ENCODE measurements at places on chromosomes 4 and X.
A peak's percentile ranks its signal among the peaks of the same experiment; 100 is the strongest.

DNA sequence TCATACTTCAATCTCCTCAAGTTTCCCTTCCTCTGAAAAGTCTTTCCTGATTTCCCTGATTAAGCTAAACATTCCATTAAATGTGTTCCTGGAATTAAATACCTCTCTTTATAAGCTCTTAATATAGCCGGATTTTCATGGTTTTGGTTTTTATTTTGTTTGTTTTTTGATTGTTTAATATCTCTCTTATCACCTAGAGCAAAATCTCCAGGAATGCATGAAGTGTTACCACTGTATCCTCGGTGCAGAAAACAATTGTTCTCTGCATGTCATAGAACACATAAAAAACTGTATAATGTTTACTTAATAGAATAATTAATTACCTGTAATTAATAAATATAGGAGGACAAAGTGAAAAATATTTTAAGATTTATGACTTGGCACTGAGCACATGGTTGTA is 86.2 kb downstream of the PCDH18 start:
- no peak for DNase-seq

GRCh38 chr4:130306566-130306965 is 1210.6 kb downstream of the C4orf33 start:
- no peak for DNase-seq

GRCh38 chrX:134846042-134846441 is 144.7 kb upstream of the SMIM10 start:
- no peak for DNase-seq

DNA sequence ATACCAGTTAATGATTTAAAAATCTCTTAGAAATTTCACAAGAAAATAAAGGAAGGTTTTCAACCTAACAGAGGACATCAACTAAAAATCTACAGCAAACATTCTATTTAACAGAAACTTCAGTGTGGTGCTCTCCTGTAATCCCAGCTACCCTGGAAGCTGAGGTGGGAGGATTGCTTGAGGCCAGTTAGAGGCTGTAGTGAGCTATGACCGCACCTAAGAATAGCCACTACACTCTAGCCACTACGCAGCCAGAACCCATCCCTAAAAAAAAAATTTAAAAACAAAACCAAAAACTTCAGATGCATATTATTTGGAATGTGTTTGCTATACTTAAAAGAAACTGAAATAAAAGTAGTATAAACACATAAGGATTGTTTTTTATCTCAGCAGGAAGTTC is 7.2 kb upstream of the FHIP1A start:
- DNase-seq, result no peak

- no peak for DNase-seq
These were observed 34.3 kb downstream of the GPC4 start for GRCh38 chrX:133380711-133381619.

DNA sequence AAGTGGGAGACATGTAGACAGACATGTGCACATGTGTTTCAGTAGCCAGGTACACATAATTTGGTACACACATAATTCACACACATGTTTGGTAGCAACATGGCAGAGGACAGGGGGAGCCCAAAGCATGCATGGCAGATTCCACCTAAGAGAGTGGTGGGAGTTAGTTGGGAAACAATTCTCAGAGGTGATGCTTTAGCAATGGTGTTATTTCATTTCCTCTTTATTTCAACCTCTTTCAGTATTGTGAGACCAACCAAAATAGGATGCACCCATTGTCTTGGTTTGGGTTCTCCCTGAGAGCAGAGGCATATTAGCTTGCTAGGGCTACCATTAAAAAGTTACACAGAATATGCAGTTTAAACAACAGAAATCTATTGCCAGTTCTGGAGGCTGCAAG is 92.2 kb upstream of the ANXA3 start:
- no peak for DNase-seq

- DNase-seq, result no peak
These were observed 15.7 kb upstream of the WDR19 start for GRCh38 chr4:39166669-39167068.

- no peak for DNase-seq
These were observed 45.0 kb upstream of the NKX1-1 start for GRCh38 chr4:1451106-1451751.

- DNase-seq, result no peak
These were observed 253.8 kb upstream of the KCNIP4 start for GRCh38 chr4:22202246-22202974.

GRCh38 chr4:82747686-82748575 is 50.7 kb downstream of the SCD5 start:
- peak; percentile 6 for DNase-seq

GRCh38 chr4:13535708-13536361 is 8.5 kb downstream of the NKX3-2 start:
- DNase-seq, result peak; percentile 68

GRCh38 chrX:40855411-40855810 is 120.1 kb upstream of the MED14 start:
- no peak for DNase-seq

DNA sequence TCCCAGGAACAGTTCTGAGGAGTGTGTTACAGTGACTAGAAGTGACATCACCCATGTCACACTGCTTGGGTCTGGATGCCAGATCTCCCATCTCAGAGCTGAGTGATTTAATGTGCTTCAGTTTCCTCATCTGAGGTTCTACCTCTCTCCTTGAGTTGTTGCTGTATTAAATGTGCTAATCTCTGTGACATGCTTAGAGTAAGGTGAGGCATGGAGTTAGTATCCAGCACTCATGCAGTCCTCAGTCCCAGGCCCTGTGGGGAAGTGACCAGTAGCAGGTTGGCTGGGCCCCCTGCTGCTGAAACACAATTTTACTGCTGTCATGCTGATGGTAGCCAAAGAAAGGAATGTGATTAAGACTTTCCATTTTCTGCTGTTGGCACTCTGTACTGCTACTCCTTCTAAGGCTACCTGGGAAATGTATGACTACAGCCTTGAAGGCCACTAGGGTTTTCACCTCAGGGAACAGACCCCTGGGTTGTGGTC is 639.6 kb downstream of the MID1IP1 start:
- no peak for DNase-seq

GRCh38 chrX:71859637-71860036 is 51.0 kb upstream of the NHSL2 start:
- no peak for DNase-seq
